ENCODE measurements at places on chromosomes 12 and 14.

DNA sequence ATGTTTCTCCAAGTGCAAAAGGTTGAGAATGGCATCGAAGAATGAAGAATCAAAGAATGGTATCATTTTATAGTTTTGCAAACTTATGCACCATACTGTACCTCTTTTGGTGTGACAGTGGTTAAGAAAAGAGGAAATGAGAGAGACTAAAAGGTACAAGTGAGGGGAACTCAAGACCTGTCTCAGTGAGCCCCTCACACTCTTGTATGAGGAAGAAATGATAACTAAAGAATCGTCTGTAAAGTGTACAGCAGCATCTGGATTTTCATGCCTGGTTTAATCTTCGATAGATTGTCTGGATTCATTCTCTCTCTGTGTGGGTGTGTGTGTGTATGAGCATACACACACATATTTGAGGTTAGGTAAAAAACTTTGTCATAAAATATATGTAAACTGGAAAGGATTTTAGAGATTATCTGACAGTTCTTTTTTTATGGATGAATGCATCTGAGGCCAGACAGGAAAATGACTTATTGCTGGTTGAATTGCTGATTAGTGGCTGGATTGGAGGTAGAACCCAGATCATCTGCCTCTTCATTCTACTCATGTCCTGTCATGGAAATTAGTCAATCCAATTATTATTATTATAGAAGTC lies 16.0 kb upstream of the SLC38A2 start:
- DNase-seq = no peak

DNA sequence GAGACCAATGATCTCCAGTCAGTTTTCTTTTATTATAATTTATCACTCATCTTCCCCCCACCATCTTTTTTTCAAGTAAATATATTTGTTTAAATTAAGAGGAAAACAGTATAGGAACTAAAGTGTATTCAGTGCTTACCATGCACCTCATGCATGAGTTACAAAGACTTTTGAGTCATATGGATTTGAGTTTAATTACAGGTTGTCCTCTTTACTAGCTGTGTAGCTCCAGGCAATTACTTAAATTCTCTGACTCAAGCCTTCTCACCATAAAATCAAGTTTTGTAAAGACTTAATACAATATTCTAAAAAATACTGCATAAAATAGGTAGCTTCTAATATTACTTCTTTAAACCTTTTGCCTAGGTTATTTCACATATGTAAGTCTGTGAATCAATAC lies 251.3 kb downstream of the SLC16A7 start:
- DNase-seq = no peak

DNA sequence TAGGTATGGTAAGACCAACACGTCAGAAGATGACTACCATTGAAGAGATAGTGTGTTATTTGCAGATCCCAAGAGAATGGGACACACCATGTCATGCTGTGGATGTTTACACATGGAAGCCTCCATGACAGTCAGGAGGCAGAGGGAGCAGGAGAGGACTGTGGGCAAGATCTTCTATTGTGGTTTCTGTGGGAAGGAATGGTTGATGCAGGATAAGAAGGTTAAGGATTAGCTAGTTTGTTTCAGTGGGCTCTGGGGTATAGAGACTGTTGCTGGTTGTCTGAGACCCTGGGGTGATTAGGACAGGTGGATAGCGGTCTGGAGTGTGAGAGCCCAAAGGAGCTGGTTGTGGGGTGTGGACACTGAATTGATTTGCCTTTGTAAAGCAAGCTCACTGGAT lies 23.3 kb downstream of the TAS2R7 start:
- DNase-seq = no peak

DNA sequence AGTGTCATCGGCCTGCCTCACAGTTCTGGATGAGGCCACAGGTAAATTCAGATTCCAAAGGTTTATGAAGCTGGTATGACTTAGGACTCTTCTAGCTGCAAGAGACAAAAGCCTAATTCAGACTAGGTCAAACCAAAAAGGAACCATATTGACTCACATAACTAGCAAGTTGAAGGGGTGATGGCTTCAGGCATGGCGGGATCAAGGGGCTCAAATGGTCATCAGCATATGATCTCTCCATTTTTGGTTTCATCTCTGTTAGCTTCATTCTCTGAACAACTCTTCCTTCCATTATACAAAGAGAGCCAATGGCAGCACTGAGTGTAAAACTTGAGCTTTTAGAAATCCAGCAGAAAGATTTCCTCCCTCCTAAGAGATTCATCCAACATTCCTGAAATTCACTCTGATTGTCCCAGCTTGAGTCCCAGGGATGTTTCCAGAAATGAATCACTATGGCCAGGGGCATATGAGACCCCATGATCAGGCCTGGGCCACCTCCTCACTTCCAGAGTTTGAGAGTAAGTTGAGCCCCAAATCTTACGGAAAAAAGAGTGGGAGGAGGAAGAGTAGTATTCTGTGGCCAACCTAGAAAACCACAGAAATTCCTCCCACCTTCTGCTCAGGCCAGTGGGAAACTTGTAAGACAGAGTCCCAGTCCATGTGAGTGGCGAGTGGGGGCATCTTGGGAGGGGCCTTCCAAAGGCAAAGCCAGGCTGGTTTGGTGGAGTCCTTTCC lies 2.0 kb upstream of the MAP1LC3B2 start:
- DNase-seq = no peak

GRCh38 chr12:104410326-104410725 lies 46.4 kb upstream of the CHST11 start:
- DNase-seq = no peak

GRCh38 chr12:105485321-105485910 lies 154.9 kb downstream of the C12orf75 start:
- DNase-seq = no peak

GRCh38 chr14:31461545-31461944 lies 4.2 kb upstream of the DTD2 start:
- no peak for DNase-seq

DNA sequence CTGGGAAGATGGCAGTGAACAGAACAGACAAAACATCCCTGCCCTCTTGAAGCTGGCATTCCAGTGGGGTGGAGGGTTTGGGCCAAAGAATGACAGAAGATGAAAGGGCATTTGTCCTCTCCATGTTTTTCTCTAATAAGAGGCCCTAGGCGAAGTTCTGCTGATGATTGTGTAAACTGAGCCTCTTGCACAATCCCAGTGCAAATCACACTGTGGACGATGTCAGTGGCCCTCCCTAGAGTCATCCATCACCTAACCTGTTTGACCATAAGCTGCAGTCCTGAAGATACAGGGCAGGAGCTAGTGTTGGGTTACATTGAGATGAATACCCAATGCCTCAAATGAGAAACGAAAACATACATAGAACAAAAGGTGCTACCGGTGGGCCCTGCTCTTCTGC lies 622.4 kb upstream of the TBX3 start:
- no peak for DNase-seq

DNA sequence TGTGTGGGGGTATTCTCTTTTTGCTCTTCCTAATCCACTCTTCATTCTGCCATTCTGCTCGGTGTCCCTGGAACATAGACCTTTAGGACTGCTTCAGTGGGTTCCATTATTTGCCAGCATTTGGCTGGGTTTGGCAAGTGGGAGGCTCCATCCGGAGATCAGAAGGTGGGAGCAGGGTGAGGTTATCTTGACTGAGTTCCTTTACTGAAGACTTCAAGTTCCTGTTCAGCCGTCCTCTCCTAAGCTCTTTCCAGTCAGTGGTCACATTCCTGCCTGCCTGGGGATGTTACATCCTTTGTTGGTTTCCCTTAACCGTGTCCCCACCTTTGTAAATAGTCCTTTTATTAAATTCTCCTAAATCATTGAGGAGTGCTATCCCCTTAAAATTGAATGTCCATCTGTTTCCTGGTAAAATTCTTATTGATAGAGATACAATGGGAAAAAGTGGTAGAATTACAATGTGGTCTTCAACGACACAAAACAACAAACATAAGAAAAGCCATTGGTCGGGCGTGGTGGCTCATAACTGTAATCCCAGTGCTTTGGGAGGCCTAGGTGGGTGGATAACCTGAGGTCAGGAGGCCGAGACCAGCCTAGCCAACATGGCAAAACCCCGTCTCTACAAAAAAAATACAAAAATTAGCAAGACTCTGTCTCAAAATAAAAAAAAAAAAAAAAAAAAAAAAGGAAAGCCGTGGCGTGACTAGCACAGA lies 5.0 kb upstream of the MIA2 start:
- DNase-seq = no peak

DNA sequence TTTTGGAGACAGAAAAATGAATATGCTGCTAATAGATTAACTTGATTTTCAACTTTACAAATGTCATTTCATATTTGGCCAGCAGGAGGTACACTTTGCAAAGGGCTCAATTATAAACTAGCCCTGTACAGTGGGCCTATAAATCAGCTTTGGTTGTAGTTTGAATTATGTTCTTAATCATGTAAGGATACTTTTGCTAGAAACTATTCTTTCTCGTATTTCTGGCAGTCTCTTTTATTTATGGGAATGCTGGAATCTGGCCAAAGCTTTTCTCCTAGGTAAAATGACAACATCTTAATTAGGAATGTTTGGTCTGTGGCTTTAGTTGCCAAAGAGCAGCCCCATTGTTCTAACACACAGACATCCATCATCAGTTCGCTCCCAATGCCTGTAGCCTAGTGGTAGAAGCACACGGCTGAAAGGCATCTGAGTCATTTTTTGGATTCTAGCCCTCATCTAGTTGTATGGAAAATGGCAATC lies 1322.3 kb upstream of the SEL1L start:
- no peak for DNase-seq

DNA sequence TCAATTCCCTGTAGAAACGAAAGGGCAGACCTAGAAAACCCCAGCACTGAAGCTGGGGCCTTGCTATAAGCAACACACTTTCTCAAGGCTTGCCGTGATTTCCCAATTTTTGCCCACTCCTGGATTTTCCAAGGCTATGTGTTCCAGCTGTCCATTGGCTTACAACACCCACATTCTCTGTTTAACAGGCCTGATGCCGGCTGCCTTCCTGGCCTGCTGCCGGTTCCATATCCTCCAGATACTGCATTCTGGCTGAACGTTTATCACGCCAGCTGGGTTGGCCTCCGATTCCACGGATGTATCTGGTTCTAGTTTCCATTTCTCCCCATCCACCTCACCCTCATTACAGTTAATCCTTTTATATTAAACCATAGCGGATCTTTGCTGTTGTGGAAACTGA lies 2.0 kb upstream of the PCNX1 start:
- no peak for DNase-seq

DNA sequence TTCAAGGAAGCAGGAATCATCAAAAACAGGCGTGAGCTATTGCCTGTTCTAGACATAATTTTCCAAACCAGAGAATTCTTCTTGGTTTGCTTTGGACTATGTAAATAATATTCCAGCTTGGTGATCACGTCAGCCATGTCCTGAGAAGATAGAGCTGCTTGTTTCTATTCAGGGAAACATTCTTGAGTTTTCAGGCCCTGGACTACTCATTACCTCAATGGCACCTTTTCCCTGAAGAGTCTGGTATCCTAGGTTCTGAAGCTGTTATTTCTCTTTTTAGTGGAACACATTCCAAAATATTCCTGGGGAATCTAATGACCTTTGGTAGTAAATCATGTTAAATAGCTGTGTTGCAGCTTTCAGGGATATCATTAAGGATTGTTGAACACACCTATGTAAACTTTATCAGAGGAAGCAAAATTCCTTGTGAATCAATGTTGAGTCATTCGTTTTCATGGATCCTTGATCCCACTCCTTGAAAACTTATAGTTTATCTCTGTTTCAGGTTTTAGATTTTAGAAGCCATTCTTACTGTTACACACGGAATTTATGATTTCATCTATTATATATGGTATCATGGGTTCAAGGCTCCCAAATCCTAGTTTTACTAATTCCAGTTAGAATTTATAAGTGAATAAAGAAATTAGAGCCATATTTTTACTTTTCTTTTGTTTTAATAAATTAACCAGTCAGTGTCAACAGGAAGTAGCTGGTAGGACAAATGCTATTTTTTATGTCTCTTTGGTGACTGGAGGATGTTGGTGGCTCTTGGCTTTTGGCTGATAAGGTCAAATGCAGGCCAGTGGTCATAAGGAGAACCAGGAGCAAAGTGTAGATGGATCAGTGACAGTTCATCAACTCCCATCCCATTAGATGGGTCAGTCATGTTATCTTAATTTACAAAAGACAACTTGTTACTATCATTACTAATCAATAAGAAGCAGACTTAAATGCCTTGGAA lies 380.1 kb downstream of the ZFP36L1 start:
- no peak for DNase-seq

DNA sequence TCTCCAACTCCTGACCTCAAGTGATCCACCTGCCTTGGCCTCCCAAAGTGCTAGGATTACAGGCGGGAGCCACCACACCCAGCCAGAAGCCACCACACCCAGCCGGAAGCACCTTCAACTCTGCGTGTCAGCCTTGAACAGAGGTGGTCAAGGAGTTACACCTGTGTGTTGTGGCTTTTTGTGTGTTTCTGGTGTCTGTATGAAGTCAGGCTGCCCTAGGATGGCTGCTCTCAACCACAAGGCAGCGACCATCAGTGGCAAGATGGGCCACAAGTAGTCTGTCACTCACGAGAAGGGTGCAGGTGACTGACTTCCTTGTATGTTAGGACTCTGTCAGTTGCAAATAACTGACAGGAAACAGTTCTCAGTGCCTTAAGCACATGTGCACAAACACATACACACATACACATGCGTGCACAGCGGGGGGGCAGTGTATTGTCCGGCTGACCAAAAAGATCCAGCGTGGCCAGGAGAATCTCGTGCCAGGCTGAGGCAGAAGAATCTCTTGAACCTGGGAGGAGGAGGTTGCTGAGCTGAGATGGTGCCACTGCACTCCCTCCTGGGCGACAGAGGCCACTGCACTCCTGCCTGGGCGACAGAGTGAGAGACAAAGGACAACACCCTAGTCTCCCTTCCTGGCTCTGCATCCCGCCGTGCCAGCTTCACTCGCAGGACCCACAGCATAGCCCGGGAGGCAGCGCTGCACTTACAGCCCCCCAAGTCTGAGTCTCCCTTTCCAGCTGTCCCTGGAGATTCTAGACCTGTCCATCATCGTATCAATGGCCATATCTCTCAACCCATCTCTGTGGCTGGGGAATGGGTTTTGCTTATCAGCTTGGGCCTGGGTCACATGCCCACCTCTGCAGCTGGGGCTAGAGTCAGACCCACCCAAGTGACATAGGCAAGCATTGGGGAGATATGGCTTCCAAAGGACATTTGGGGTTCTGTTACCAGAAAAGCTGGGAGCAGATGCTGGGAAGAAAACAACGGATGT lies 13.7 kb downstream of the P2RX4 start:
- DNase-seq = no peak

DNA sequence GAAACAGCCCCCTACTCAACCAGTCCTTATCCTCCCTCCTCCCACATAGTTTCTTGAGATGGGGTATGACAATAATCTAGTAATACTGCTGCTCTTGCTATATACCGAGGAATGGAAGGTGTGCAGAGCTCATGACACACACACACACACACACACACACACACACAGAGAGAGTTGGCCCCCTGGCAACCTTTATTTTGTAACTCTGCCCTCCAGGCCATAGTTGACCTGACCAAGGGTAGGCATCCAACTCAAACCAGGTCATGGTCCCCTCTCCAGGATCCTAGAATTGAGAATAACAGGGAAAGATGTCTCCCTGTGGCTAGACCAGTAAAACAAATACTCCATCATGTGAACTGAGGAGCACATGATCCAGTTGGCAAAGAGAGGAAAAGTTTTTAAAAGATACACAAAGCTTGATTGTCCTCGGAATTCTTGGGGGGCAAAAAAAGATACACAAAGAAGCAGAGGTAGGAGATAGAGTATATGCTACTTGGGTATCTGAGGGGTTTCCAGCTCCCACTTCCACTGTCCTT lies 11.3 kb downstream of the ERO1A start:
- DNase-seq = no peak
